AG08395 (cell line): ENCODE measurements at places on chromosomes 7 and 10.

DNA sequence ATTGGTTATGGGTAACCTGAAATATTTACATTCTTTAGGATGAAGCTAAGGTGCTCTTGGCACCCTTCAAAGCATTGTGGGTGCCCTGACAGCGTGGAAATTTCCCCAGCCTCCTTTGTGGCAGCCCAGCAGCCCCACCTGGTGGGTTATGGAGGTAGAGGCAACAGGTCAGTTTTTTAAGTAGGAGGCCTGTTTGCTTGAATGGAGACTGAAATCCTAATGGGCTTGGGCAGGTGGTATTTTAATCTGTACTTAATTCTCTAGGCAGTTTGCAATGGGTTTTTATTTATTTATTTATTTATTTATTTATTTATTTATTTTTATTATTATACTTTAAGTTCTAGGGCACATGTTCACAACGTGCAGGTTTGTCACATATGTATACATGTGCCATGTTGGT lies 139.4 kb downstream of the EPC1 start:
- DNase-seq, result peak; percentile 41

- peak; percentile 32 for DNase-seq
Measured at GRCh38 chr10:119208553-119208940, 1.2 kb downstream of the GRK5 start.

DNA sequence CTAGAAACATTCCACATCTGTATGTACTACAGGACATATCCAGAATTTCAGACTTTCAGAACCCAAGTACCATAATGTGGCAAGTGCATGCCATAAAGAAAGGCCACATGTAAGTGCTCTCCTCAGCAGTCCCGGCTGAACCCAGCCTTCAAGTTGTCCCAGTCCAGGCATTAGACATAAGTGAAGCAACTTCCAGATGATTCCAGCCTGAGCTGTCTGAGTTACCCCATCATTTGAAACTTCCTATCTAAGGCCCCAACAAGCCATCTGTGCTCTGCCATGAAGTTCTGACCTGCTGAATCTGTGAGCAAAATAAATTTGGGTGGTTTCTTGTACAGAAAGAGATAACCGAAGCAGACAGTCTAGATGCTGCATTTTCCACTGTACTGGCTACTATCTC lies 218.8 kb downstream of the IPMK start:
- no peak for DNase-seq

DNA sequence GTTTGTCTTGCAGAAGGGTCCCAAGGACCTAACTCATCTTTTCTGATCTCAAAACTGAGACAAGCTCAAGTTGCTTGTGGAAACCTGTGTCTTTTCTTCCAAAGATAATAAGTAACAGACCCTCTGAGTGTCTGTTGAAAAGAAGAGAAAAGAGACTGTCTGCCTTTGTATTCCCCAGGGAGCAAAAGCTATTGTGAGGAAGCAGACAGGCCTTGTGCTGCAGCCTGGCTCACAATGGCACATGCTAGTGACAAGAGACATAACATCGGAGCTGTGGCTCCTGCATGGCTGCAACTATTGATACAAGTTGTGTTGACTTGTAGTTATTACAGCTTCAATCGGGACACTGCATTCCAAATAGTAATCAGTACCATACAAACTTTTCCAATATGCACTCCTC lies 202.9 kb downstream of the DKK1 start:
- DNase-seq, result peak; percentile 2

- no peak for DNase-seq
Measured at GRCh38 chr7:4108951-4109350, 573.1 kb upstream of the FOXK1 start.

DNA sequence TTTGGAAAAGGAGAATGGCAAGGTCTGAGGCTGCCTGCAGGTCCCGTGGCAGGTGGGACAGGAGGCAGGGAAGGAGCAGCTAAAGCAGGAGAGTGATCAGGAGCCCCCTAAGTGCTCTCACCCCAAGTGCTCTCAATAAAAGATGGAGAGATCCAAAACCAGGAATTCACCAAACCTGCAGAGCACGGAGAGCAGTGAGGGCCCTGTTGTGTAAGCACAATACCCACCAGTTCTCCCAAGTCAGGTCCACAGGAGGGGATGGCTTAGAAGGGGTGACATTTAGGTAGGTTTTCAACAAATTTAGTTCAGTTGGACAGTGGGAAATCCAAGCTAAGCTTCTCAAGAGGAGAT lies 40.8 kb downstream of the GNA12 start:
- no peak for DNase-seq

- DNase-seq, result peak; percentile 77
Measured at GRCh38 chr10:91162495-91163268, 57.8 kb upstream of the PCGF5 start.

DNA sequence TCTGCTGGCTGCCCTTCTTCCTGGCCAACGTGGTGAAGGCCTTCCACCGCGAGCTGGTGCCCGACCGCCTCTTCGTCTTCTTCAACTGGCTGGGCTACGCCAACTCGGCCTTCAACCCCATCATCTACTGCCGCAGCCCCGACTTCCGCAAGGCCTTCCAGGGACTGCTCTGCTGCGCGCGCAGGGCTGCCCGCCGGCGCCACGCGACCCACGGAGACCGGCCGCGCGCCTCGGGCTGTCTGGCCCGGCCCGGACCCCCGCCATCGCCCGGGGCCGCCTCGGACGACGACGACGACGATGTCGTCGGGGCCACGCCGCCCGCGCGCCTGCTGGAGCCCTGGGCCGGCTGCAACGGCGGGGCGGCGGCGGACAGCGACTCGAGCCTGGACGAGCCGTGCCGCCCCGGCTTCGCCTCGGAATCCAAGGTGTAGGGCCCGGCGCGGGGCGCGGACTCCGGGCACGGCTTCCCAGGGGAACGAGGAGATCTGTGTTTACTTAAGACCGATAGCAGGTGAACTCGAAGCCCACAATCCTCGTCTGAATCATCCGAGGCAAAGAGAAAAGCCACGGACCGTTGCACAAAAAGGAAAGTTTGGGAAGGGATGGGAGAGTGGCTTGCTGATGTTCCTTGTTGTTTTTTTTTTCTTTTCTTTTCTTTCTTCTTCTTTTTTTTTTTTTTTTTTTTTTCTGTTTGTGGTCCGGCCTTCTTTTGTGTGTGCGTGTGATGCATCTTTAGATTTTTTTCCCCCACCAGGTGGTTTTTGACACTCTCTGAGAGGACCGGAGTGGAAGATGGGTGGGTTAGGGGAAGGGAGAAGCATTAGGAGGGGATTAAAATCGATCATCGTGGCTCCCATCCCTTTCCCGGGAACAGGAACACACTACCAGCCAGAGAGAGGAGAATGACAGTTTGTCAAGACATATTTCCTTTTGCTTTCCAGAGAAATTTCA lies 1.7 kb downstream of the ADRB1 start:
- DNase-seq, result peak; percentile 15

- no peak for DNase-seq
Measured at GRCh38 chr7:131673576-131673975, 117.1 kb upstream of the PODXL start.

GRCh38 chr10:125219776-125220175 lies 59.4 kb upstream of the CTBP2 start:
- no peak for DNase-seq

DNA sequence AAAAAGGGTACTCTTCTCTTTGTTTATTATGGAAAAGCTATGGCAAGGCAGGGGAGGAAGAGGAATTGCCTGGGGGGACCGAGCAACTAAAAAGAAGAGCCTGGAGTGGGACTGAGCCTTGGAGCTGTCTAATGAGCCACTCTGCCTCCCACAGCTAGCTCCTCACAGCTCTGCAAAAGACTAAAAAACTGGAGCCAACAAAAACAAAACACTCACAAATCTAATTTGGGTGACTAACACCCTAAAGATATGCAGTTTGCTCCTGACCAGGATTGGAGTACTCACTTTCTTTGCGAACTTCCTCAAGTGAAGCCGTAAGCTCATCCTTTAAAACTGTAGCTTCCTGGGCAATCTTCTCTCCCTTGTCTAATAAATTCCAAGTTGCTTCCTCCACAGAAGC lies 89.4 kb downstream of the CTNNA3 start:
- DNase-seq, result no peak

DNA sequence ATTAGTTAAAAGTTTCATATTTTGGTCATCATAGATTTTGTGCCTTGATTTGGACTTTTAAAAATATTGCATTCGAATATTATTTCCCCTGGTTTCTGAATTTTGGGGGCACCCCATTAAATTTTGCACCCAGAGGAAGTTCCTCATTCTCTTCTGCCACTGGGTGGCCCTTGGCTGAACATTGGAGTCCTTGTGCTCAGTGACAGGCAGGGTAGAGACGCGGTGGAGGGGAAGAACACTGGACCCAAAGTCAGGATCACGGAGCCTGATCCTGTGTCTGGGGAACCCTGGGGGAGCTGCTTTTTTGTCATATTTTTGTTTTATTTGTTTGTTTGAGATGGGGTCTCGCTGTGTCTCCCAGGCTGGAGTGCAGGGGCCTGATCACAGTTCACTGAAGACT lies 74.7 kb downstream of the MKI67 start:
- no peak for DNase-seq

DNA sequence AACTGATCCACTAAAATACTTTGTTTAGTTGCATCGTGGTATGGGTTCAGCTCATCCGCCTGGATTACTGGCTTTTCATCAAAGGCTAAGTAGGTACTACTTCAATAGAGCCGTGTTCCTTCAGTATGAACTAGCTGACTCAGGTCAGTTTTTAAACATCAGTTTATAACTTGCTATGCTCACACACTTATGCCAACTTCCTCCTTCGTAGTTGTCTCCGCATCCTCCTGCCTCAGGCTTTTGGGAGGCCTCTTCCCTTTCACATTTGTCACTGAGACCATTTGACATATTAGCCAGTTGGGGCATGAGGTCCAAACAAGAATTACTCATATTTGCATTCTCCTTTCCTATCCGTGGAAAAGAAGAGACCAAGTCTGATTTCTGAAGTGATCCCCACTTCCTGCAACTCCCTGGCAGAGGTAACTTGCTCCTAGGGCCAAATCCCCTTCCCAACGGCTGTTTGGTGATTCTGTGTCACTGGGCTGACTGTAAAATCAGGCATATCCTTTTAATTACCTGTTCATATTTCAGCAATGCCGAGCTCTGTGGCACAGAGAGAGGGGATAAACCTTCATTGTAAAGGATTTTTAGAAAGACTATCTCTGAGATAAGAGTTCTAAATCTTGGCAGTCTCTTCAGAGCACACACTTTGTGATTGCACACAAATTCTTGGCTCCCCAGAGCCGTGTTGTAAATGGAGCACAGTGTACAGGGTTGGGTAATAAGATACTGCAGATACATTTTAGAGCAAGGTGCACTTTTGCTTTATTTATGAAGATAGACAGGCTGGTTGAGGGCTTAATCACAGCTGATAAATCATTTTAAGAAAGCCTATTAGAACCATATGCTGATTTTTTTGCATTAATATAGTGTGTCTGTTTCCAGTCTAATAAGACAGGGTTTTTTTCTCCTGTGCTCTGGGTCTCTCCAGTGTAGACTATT lies 108.0 kb downstream of the CREB5 start:
- no peak for DNase-seq

- DNase-seq, result peak; percentile 16
Measured at GRCh38 chr7:66522518-66522917, 106.2 kb upstream of the KCTD7 start.

GRCh38 chr10:108450280-108450679 lies 1285.8 kb upstream of the SORCS1 start:
- no peak for DNase-seq

- no peak for DNase-seq
Measured at GRCh38 chr7:11533229-11533820, 298.7 kb downstream of the THSD7A start.

DNA sequence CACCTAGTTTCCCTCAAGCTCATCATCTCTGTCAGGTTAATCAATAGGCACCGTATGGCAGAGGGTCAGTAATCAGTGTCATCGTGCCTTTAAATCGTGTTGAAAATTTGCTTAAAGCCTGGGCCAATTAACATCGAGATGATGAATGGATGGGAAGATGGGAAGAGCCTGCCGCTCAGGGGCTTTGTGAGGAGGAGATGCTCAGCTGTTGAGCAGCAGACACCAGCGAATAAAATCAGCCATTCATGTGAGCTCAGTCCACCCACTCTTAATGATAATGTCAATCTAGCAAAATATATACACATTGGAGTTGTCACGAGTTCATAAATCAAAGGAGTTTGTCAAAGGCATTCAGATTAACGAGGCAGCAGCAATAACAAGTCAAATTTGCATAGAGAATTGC lies 97.7 kb downstream of the BTRC start:
- no peak for DNase-seq

- DNase-seq, result no peak
Measured at GRCh38 chr7:86991771-86992191, 67.7 kb downstream of the ELAPOR2 start.

- DNase-seq, result no peak
Measured at GRCh38 chr7:54944179-54944578, 74.6 kb upstream of the EGFR start.

- DNase-seq, result no peak
Measured at GRCh38 chr10:51744235-51745000, 45.0 kb upstream of the CSTF2T start.

- peak; percentile 76 for DNase-seq
Measured at GRCh38 chr10:18214691-18215563, 74.7 kb downstream of the CACNB2 start.

GRCh38 chr7:148327379-148327778 lies 263.2 kb upstream of the C7orf33 start:
- DNase-seq, result no peak

DNA sequence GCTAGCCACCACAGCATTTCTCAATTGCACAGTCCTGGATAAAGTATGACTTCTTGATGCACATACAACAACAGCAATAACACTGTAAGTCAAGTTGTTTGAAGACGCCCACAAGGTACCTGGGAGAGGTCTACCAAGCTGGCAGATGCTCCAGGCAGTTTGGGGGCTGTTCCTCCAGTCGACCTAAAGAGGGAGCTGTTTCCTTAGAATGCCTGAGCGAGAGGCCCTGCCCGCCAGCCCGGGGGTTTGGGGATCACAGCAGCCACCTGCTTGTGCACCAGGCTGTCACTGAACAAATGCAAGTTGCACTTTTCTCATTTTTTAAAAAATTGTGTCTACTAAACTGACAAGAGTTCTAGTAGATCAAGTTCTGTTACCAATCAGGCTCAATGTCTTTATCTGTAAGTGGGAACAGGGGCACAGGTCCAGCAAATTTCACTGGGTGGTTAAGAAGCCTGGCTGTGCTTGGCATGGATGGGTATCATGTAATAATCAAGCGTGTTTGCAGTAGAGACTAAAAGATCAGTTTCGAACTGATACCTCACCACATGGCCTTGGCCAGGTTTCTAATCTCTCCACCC lies 193.8 kb upstream of the ADO start:
- DNase-seq, result peak; percentile 58

DNA sequence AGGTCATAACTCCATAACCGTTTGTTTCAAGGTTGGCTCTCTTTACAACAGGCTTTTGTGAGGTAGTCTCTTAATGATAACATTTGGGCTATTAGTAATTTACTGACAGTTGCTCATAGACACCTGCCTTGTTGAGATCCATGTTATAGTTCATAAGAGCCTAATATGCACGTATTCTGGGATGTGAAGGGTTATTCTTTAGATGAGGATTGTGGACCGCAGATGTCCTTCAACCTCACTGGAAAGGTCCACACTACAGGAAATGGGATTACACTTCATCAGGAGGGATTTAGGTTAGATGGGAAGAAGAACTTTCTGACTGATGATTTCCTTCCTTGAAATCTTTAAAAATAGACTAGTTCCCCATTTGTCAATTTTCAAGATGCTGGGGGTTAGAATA lies 62.8 kb downstream of the SAMD9 start:
- DNase-seq, result no peak
